Hair follicle dermal papilla cell (primary cell): ENCODE measurements at places on chromosomes 2 and 18. TPM values are rescaled to one million over a fixed set of nuclear protein-coding genes. Genes with fewer than 3 reads are reported as not detected.

The RIT2 gene
- total RNA-seq: not detected in 2 replicates

The NEURL3 gene
- not detected in 2 replicates for total RNA-seq

The SLC11A1 gene
- total RNA-seq: under 0.01 and 0.16 TPM in 2 replicates

The CYS1 gene
- 9.4 and 14.2 TPM in 2 replicates for total RNA-seq

The LINC00305 gene
- total RNA-seq: not detected in 2 replicates

The TBC1D8 gene
- total RNA-seq: 16.4 and 23.6 TPM in 2 replicates

The ONECUT2 gene
- total RNA-seq: under 0.01 TPM in 1 of 2 replicates, not detected in the other

The PLEKHB2 gene
- total RNA-seq: 72.6 and 74.5 TPM in 2 replicates

The CXCR4 gene
- total RNA-seq: not detected in 2 replicates
